Smooth muscle cell of bladder (primary cell): ENCODE measurements at places on chromosomes 7 and 10. TPM values are rescaled to one million over a fixed set of nuclear protein-coding genes. Genes with fewer than 3 reads are reported as not detected.

CLCN1 gene
- 0.09 and 0.14 TPM in 2 replicates for total RNA-seq

ETV1 gene
- 7.4 and 9.2 TPM in 2 replicates for total RNA-seq

VWA2 gene
- total RNA-seq = 0.14 TPM in 1 of 2 replicates, not detected in the other

MICALL2 gene
- total RNA-seq = 12.5 and 20.3 TPM in 2 replicates

NKX2-3 gene
- total RNA-seq = not detected in 2 replicates

TMEM176B gene
- total RNA-seq = 3.8 and 156 TPM in 2 replicates

SOSTDC1 gene
- not detected in 2 replicates for total RNA-seq

PTTG1IP2 gene
- not detected in 2 replicates for total RNA-seq

FAM149B1 gene
- total RNA-seq = 30.3 and 36.8 TPM in 2 replicates

DOCK4 gene
- 5.4 and 6.8 TPM in 2 replicates for total RNA-seq

MTURN gene
- total RNA-seq = 13.1 and 17.2 TPM in 2 replicates

DNAJC12 gene
- 4.3 and 9.6 TPM in 2 replicates for total RNA-seq

SPDYE6 gene
- total RNA-seq = not detected in 2 replicates

TEX36 gene
- not detected in 2 replicates for total RNA-seq

HOXA1 gene
- 0.28 and 1.00 TPM in 2 replicates for total RNA-seq

CYCS gene
- 26.7 and 31.8 TPM in 2 replicates for total RNA-seq

AOC1 gene
- 0.14 TPM in 1 of 2 replicates, not detected in the other for total RNA-seq

CCDC146 gene
- 1.6 and 3.1 TPM in 2 replicates for total RNA-seq

H2AZ2 gene
- total RNA-seq = 186 and 193 TPM in 2 replicates

PIK3CG gene
- 0.09 and 0.28 TPM in 2 replicates for total RNA-seq

ELAPOR2 gene
- 3.1 and 4.1 TPM in 2 replicates for total RNA-seq

HOXA10 gene
- 6.5 and 11.8 TPM in 2 replicates for total RNA-seq

INHBA gene
- total RNA-seq = 30.6 and 38.9 TPM in 2 replicates

MBL2 gene
- total RNA-seq = not detected in 2 replicates

FGL2 gene
- total RNA-seq = 58.2 and 114 TPM in 2 replicates

CC2D2B gene
- 0.14 and 0.18 TPM in 2 replicates for total RNA-seq

DRGX gene
- not detected in 2 replicates for total RNA-seq

CNPY1 gene
- not detected in 2 replicates for total RNA-seq

TAS2R3 gene
- total RNA-seq = 0.85 and 1.8 TPM in 2 replicates

FOXI2 gene
- total RNA-seq = not detected in 2 replicates

MNX1 gene
- total RNA-seq = not detected in 2 replicates

NME8 gene
- not detected in 2 replicates for total RNA-seq

TMEM236 gene
- total RNA-seq = under 0.01 TPM in 2 replicates

ZNF239 gene
- total RNA-seq = 5.3 and 6.8 TPM in 2 replicates

PNLIPRP2 gene
- total RNA-seq = not detected in 2 replicates

SFTPD gene
- total RNA-seq = not detected in 2 replicates

EPHA1 gene
- total RNA-seq = 0.09 and 0.14 TPM in 2 replicates

SLC4A2 gene
- total RNA-seq = 58.6 and 78.7 TPM in 2 replicates

PFKP gene
- 123 and 222 TPM in 2 replicates for total RNA-seq

MACC1 gene
- 0.92 and 1.4 TPM in 2 replicates for total RNA-seq

MBLAC1 gene
- total RNA-seq = 2.4 and 2.5 TPM in 2 replicates

EGFR gene
- total RNA-seq = 21.5 and 24.2 TPM in 2 replicates

GSTO2 gene
- total RNA-seq = 2.0 and 3.3 TPM in 2 replicates

GRID2IP gene
- total RNA-seq = not detected in 2 replicates

EPO gene
- not detected in 2 replicates for total RNA-seq

ARHGAP22 gene
- total RNA-seq = 13.8 and 20.7 TPM in 2 replicates

CUTC gene
- total RNA-seq = 24.6 and 35.7 TPM in 2 replicates

UNC5B gene
- 22.0 and 24.2 TPM in 2 replicates for total RNA-seq
